ENCODE measurements at places on chromosomes 2 and 18.

DNA sequence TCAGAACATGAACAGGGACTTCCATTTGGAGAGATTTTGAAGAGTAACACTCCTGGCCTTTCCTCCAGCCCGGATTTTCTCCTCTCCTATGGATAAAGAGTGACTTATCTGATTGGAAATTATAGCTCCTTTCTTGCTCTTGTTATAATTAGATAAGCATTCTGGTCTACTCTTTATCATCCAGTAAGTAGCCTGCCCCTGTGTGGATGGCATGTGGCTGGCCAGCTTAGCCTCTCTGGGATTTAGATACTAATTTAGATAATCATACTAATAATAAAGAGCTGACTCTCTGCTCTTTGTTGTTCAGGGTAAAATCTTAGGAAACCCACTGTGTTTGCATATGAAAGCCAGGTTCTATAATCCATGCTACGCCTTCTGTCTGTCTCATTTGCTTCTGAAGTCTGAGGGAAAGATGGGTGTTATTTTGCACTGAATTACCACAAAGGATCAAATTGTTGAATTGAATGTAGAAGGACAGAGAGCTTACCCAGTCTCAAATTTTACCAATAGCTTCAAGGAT lies 438.8 kb downstream of the SPAG16 start:
- DNase-seq, result no peak

DNA sequence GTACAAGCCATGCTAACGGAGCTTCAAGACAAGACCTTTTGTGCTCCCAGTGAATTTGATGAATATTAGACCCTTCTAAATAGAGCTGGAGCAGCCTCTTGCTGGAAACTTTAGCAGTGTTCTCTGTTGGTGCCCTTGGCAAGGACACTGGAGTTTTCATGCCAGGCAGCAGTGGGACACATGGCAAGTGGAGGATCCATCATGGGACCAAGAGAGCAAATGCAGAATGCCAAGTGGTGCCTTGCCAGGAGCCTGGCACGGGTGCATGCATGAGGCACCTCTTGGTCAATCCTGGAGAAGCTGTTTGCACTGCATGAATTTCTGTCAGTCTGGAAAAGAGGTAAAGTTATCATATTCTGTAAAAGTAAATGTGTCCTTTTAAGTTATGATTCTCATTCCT lies 59.1 kb downstream of the NETO1 start:
- no peak for DNase-seq

GRCh38 chr18:59109375-59109774 lies 30.3 kb upstream of the SEC11C start:
- DNase-seq, result no peak

GRCh38 chr18:55739488-55739887 lies 151.5 kb upstream of the TCF4 start:
- DNase-seq, result no peak

- DNase-seq, result no peak
These were observed 61.8 kb downstream of the TBC1D8 start for GRCh38 chr2:101089419-101089818.

GRCh38 chr18:26992926-26993325 lies 127.4 kb upstream of the AQP4 start:
- DNase-seq, result no peak

GRCh38 chr2:96764253-96764637 lies 3.5 kb downstream of the CNNM4 start:
- no peak for DNase-seq

DNA sequence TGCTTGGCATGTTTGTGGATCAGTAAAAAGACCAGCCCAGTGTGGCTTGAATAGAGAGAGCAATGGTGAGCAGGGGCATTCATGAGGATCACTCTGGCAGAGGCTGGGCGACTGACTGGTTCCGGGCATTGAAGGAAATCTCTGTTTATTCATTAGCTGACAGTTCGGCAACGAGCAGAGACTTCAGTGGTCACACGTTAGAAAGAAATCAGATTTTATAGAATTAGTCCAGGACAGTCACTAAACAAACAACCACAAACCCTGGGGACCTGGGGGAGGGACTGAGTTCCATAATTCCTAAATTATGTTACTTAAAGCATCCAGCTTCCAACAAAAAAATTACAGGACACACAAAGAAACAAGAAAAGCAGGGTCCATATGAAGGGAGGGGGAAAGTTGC lies 72.5 kb downstream of the NOL10 start:
- DNase-seq, result no peak

- peak; percentile 89 for DNase-seq
These were observed 55.0 kb downstream of the PKDCC start for GRCh38 chr2:42102591-42103450.

DNA sequence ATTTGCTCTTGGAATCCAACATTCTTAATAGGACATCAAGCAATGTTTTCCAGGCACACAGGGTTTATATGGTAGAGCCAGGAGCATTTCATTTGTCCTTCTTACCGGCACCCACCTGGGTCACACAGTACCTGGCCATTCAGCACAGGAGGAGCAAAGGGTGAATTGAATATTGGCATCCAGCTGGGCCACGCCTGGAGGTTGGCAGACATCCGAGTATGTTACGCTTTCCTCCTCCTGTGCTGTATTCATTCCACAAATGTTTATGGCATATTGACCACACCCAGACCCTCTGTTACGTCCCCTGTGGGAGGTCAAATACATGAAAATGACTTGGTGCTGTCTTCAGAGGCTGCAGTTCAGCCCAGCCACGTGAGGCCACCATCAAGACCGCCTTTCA lies 206.2 kb downstream of the RTP5 start:
- DNase-seq, result peak; percentile 76

DNA sequence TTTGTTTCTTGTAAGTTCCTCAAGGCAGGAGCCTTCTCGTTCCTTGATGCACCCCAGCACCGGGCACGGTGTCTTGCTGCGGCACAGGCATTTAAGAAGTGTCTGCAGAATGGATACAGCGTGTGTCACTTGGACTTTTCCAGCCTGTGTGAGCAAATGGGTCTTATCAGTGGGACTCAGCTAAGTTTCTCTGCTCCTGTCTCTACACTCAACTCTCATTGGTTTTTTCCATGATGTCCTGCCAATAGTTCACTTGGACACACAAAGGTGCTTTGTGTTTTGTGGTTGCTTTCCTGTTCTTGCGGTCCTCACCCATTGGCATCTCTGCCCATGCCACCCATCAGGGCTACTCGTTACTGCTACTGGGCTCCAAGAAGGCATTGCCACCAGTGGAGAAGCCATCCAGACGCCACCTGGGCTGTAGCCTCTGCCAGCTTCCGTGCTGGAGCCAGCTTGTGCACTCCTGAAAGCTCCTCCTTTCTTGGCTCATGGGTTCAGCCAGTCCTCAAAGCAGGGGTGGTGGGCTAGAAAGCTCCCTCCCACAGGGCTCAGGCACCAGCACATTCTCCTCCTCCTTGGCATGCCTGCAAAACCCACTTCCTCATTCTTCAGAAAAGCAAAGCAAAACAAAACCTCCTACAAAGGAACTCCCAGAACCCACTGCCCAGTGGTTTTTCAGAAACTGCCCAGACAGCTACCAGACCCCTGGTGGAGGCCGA lies 41.4 kb downstream of the IL1R2 start:
- peak; percentile 90 for DNase-seq

DNA sequence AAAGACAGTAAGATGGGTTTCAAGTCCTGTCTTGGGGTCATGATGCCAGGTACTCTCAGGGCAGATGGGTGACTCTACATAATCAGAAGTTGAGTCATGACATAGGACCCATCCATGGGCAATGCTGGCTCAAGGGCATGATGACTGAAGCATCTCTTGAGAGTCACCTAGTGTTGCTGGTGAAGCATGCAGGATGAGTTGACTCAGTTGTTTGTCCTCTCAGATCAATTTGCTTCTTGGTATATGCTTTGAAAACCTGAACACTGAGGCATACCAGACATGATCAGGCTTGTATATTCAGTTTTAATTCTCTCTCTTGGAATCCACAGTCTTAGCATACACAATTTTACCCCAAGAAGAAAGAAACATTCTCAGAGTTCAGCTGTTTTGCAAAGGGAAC lies 658.9 kb upstream of the NXPH2 start:
- DNase-seq, result no peak

DNA sequence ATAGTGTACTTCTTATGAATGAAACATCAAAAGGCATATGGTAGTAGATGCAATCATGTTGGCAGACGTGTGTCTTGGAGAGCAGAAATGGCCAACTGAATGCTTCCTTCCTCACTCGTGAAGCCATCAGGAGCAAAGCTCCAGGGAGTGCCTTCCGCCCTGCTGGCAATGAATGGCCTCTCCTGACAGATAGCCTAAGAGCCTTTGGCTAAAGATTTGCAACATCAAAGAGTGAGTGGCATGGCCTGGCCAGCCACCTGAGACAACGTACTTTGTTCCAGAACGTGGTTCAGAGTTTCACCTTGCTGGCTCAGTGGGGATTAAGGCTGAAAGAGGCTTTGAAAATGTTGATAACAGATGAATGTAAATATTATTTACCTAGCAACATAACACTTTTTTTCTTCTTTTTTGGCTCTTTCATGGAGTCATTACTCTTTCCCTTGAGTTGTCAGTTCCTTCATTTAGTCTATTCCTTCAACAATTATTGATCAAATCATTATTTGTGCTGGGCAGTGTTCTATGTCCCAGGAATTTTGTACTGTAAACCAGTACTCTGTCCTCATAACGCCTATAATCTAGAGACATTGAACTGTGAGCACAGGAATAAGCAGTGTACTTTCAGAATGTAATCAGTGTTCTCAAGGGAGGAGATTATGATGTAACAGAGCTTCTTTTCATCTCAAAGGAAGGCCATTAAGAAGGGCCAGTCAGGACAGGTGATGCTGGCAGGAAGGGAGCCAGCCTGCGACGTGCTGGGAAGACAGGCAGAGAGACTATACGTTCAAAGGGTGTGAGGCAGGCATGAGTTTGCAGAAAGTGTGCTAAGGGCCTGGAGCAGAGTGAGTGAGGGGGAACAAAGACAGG lies 59.4 kb upstream of the SH3RF3 start:
- no peak for DNase-seq

GRCh38 chr2:39696838-39697237 lies 31.1 kb downstream of the TMEM178A start:
- DNase-seq, result no peak

GRCh38 chr2:148513427-148513826 lies 131.1 kb upstream of the EPC2 start:
- DNase-seq, result no peak

DNA sequence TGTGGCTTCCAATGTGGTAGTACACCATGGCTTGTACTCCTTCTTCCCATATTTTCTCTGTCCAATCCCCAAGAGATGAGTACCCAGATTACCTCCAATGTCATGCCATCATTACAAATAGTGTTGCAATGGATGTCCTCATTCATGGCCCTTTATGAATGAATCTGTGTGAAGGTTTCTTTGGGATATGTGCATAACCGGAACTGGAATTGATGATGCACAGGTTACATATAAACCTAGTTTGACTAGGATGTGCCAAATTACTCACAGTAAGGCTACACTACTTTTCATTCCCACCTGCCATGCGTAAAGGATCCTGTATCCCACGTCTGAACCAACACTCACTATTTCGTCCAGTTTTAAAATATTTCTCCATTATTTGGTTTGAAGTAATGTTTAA lies 173.9 kb upstream of the CXCR4 start:
- DNase-seq, result no peak

DNA sequence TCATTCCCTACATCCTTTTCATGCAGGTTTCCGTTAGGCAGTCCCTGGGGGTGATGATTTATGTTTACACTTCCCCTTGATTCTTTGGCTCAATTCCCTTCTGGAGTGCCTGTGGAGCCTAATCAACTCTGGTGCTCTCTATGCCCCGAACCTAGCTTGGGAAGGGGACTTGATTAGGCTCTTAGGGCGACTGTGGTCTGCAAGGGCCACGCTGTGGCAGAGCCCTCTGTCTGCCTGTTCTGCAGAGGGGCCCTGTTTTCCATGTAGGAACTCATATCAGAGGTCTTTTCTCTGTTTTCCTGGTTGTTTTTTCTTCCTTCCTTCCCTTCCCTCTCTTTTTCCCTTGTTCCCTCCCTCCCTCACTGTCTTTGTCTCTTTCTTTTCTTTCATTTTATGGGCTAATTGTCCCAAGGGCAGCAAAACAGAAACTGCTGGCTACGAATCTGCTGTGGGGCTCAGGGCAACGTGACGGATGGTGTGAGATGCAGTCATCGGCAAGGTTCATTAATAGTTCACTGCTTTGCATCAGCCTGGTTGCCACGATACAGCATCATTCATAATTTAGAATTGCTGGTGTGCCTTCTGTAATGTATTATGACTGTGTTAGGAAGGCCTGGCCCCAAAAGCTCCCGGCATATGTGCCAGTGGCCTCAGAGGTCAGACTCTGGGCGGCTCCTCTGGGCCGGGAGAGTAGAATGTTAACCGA lies 134.5 kb downstream of the NAPG start:
- DNase-seq, result no peak

- DNase-seq, result no peak
These were observed 4.4 kb upstream of the SERPINB5 start for GRCh38 chr18:63472380-63472779.

Measured in SJSA1 (cell line).